ENCODE measurements at places on chromosomes 16 and 17.

DNA sequence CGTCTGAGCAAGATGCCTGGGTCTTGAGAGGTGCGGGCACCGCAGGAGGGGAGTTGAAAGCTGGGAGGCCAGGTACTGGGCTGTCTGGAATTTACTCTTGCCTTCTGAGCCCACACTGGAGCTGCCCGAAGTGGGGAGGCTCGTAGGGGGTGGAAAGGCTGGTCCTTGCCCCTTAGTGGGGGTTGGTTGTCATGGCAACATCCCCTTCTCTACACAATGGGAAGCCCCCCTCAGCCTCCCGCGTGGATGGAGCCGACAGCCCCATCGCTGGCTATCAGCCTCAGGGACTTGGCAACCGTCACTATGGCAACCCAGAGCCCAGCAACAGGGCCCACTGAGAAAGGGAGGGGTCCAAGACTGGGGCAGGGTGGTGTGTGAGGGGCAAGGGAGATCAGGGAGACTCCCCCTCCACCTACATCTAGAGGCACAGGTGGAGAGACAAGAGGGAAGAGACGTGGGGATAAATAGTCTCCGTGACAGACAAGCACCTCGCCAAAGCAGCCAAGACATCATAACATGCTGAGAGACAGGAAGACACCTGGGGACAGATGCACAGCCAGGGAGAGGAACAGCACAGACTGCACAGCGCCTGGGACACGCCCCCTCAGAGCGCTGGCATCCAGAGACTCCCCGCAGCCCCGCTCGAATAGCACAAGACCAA lies 5.3 kb upstream of the DNAH2 start:
- DNase-seq, result no peak

DNA sequence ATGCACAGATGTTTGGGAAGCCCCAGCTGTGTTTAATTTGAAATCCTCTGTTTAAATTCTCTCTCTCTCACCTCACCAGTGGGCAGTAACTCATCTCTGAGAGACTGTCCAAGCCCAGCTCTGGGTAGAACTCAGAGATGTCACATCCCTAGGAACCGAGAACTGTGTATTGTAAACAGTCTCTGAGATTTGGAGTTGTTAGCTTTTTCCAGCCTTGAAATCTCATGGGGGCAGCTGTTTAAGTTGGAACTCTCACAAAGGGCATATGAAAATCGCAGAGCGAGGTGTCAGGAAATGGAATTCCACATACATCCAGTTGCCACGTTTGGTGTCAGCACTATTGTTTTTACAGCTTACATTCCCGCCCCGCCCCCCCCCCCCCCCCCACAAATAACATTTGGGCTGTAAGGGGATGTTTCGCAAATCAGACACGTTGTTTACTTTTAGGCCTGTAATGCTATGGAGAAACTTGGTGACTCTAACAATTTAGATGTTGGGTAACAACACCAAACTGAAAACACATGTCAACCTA lies 34.3 kb downstream of the VPS35L start:
- DNase-seq, result no peak

DNA sequence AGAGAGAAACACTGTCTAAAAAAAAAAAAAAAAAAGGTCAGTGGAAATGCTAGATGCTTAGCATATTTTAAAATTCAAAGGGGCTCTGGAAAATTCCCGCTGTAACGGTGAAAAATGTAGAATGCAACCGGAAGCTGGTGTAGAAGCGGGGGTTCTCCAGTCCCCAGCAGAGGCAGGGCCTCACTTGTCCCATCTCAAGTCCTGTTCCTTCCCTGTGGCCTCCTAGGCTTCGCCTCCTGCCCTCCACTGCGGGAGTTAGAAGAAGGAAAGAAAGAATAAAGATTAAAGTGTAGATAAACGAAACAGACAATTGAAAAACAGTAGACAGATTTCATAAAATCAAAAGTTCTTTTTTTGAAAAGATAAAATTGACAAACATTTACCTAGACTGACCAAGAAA lies 14.8 kb upstream of the ZNF287 start:
- no peak for DNase-seq

- DNase-seq, result no peak
Observed at GRCh38 chr17:77493901-77494663, 353.3 kb downstream of the SEC14L1 start.

DNA sequence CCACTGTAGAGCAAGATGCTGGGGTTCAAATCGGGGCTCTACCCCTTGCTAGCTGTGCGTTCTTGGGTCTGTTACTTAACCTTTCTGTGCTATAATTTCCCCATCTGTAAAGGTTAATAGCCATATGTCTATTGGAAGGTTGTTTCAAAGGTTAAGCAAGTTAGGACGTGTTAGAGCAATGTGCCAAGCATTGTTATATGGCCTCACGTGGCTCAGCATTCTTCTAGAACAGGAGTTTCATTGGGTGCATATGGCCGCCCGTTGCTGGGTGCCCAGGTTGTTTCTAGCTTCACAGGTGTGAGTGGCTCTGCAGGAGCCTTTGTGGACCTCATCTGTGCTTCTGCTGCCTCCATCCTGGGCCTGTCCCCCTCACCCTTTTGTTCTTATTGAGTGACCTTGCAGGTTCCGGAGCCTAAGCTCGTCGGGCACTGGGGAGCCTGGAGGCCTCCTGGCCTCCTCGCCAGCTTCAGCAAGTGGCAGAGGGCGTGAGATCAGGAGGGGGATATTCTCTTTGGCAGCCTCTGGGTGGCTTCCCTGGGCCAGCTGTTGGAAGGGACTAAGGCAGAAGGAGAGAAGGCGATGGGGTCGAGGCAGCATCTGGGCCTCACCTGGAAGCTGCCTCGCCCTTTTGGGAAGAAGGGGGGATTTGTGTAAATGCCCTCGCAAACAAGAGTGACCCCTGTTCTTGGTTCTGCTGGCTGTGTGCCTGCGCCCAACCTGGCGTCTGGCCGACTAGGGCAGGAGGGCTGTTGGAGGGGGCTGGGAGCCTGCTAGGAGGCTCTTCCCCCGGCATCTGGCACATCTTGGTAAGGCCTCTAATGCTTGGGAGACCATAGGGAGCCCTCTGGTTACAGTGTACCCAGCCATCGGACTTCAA lies 80.2 kb upstream of the CIBAR2 start:
- peak; percentile 52 for DNase-seq

- DNase-seq, result no peak
Observed at GRCh38 chr16:65041667-65042066, 80.2 kb downstream of the CDH11 start.

- DNase-seq, result no peak
Observed at GRCh38 chr17:6046931-6047330, 23.2 kb upstream of the WSCD1 start.

- DNase-seq, result no peak
Observed at GRCh38 chr17:8923762-8924161, 41.7 kb downstream of the PIK3R5 start.

DNA sequence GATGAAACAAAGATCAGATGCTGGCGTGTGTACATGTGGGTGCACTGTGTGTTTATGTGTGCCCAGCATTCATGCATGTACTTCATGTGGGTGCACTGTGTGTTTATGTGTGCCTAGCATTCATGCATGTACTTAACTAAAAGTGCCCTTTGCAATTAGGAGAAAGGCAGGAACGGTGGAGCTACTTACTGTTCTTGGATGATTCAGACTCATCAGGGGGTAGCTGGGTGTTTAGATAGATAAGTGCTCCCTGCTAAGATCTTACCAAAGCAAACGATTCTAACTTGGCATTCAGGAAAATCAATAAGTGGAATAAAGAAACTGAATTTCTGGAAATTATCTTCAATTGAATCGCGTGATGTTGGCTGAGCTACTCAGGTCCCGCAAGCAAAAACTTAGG lies 8.6 kb upstream of the MYH2 start:
- DNase-seq, result no peak

DNA sequence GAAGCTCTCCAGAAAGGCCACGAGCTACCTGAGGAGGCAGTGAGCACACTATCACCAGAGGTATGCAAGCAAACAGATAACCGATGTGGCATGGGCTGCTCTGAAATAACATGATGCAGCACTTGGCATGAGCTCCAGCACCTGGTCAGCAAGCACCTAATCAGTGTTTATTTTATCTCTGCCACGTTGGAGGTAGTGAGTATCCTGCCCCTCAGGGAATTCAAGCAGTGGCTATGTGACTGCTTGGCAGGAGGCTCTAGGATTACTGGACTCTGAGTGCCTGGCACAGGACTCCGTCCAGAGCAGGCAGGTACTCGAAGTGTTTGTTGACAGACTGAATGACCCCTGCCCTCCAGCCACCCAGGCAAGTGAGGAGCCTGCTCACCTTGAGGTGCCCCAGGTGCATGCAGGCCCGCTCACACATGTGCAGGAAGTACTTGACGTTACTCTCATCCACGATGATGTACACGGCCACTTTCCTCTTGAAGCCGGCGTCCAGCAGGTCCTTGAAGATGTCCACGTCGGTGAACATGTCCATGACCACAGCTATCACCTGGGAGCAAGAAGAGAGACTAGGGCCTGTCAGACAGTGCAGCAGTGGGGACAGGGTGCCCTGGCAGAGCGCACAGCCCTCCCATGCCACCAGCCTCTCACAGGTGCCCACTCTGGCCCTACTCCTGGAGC lies 16.6 kb downstream of the FAM83G start:
- DNase-seq, result no peak

DNA sequence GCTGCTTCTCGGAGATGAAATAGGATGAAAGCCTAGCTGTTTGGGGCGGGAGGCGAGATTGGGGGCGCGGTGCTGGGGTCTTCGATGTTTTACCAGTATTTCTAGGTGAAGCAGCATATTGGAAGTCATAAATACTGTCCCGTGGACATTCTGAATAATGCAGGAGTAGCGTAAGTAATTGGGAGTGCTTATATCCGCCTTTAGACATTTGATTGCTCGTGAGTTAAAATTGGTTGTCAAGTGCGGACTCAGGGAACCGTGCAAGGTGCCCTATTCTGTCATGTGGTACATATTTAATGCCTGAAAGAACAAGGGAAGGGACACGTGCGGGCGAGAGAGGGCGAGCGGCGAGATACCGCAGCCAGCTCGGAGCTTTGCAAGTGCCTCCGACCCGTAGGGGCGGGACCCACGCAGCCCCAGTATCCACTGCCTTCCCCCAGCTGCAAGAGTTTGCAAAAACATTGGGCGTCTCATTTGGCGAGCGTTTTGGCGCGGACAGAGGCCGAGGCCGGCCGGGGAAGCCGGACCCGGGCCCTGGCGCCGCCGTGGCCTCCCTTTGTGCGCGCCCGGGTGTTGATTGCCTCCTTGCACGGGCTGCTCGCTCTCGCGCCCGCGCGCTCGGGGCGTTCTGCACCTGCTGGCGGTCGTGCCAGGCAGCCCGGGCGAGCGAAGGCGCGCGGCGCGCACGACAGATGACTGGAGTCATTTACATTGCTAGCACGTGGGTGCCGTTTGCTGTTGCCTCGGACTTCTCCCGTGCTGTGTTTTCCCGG lies 849.8 kb upstream of the RBFOX1 start:
- DNase-seq, result no peak
